ENCODE measurements at places on chromosomes 12 and 14.

GRCh38 chr12:42744539-42745182 lies 155.1 kb upstream of the PRICKLE1 start:
- DNase-seq: no peak

- DNase-seq: no peak
Observed at GRCh38 chr14:22830443-22831010, 840 bp downstream of the MRPL52 start.

- DNase-seq: peak; percentile 64
Observed at GRCh38 chr14:103123634-103124500, 606 bp downstream of the TNFAIP2 start.

GRCh38 chr14:63454863-63455622 lies 88.1 kb downstream of the PPP2R5E start:
- no peak for DNase-seq

- no peak for DNase-seq
Observed at GRCh38 chr14:29857551-29857950, 70.1 kb downstream of the PRKD1 start.

DNA sequence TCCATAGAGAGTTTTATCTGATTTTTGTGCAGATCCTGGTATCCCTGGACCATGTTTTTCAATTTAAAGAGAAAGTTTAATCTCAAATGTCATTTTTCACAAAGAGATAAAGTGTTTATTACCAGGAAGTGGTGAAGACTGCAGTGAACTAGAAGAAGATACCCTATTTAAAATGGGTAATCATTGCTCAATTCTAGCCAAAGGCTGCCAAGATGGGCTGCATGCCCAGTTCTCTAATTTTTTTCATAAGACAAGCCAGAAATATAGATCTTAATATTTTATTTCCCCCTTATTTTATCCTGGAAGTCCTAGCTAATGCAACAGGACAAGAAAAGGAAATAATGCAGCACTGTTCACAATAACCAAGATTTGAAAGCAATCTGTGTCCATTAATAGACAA lies 343.5 kb downstream of the PCNX1 start:
- DNase-seq: no peak

DNA sequence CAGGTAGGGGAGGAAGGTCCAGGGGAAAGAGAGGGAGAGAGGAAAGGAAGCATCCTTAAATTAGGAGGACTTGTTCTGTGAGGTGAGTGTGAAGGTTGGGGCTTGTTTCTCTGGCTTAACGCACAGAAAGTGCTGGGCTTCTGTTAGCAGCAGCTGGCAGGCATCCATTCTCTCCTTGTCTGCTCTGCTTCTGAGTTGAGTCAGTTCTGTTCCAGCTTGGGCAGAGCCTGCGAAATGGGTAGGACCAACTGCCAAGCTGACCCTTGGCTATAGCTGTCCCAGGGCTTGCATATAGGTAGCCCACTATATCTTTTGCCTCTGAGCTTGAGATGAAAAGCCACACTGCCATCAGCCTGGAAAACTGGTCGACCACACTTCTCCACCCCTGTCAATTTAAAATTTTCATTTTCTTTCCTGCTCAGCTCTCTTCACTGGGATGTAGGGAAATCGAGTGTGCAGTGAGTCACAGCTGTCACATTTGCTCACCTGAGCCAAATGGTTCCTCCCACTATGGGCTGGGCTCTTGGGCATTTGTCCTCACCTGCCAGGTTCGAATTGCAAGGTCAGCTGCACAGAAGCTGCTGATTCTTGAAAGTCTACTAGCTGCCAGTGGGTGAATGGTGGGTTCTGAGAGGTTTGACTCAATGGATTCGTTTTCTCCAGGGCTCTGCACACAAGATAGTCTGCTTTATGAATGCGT lies 256.4 kb upstream of the PWP1 start:
- no peak for DNase-seq

GRCh38 chr14:24996930-24997725 lies 52.8 kb downstream of the STXBP6 start:
- no peak for DNase-seq

- DNase-seq: no peak
Observed at GRCh38 chr14:20667957-20668356, 16.4 kb upstream of the RNASE4 start.

DNA sequence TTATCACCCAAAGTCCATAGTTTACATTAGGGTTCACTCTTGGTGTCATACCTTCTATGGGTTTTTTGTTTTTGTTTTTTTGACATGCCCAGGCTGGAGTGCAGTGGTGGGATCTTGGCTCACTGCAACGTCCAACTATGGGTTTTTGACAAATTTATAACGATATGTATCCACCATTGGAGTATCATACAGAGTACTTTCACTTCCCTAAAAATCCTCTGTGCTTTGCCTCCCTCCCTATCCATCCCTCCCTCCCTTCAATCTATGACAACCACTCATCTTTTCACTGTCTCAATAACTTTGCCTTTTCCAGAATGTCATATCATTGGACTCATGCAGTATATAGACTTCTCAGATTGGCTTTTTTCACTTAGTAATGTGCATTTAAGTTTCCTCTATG lies 139.0 kb upstream of the CCDC198 start:
- DNase-seq: no peak

DNA sequence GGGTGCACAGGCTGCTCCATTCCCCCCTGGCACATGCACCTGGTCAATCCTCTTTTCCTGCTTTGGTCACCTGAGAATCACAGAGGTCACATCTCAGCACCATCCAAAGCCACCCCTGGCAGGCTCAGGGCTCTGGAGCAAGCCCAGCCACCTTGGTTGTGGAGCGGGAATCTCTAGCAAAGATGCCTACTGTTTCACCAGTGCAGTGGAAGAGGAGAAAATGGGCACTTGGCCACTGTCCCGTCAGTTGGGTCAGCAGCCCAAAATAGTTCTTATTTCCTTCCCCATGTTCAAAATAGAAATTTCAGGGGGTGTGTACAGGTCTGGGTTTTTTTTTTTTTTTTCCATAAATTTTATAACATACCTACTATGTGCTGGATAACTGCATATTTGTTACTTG lies 18.3 kb downstream of the RTL1 start:
- no peak for DNase-seq

DNA sequence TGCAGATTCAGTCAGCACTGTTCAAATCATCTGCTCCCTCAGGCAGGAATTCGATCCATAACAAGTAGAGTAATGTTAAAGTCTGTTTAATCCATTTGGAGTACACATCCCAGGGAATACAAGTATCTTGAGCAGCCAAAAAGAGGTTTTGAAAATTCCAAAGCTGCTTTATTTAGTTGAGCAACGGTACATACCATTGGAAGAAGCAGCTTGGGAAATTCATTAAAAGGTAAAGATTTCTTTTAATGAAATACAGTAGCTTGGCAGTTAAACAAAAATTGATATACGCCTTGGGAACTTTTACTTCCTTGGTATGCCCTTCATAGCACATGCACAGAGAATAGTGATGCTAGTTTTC lies 153.8 kb downstream of the LRIG3 start:
- no peak for DNase-seq

DNA sequence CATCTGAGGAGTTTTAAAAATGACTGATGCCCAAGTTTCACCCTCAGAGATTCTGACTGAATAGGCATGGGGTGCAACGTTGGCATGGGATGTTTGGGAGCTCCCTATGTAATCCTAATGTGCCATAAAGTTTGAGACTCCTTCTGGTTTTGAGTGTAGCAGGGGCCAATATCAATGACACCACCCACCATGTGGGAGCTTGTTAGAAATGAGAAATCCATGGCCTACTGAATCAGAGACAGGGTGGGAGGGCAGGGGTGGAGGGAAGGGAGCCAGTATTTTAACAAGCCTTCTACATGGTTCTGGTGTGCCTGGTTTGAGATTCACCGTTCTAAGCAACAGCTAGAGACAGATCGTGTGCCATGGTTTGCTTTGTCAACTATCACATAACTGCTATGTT lies 46.1 kb downstream of the VCPKMT start:
- DNase-seq: no peak

GRCh38 chr12:128258866-128259555 lies 8.0 kb upstream of the TMEM132C start:
- no peak for DNase-seq

GRCh38 chr14:93936245-93936644 lies 9.1 kb downstream of the FAM181A start:
- DNase-seq: no peak

- no peak for DNase-seq
Observed at GRCh38 chr14:65927931-65928356, 515.4 kb downstream of the FUT8 start.

DNA sequence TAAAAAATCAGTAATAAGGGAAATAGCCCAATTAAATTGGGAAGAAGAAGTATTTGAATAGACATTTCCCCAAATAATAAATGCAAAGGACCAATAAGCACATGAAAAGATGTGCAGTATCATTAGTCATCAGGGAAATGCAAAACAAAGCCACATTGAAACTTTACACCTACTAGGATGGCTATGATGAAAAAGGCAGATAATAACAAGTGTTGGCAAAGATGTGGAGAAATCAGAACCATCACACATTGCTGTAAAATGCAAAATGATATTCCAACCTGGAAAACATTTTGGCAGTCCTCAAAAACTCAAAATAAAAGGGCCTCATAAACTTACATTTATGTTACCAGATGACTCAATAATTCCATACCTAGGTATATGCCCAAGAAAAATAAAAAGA lies 131.1 kb upstream of the G2E3 start:
- no peak for DNase-seq

DNA sequence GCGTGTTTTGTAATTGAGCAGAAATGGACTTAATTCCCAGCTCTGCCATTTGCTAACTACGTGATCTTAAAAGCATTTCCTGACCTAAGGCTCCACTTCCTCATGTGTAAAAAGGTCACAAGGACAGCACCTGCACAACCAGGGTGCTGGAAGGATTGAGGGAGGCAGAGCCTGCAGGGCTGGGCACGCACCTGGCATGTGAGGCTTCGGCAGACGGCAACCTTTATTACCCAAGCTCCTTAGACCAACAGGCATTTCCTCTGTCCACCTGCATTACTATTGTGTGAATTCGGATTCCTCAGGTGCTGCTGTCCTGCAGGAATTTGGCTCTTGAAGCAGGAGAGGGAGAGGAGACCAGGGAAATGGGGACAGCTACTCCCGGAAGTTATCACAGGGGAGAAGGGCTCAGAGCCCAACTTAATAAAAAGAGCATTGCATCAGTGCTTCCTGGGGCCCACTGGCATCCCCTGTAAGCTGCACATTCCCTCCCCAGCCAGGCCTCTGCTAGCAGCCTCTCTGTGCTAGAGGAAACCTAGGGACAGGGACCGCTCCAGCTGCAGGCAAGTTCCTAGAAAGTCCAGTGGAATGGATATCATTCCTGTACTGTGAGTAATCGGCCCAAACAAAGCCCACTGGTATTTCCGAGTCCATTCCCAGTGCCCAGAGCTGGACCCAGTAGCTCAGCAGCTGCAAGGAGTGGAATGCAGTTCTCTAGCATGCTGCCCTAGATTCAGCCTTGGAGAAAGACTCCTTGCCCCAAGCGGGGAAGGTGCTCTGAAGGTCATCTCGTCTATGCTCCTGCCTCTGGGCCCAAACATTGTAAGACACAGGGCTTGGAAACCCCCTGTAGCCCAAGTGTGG lies 157.1 kb upstream of the CCND2 start:
- DNase-seq: no peak

GRCh38 chr12:116959198-116959460 lies 48.4 kb downstream of the FBXW8 start:
- DNase-seq: no peak

DNA sequence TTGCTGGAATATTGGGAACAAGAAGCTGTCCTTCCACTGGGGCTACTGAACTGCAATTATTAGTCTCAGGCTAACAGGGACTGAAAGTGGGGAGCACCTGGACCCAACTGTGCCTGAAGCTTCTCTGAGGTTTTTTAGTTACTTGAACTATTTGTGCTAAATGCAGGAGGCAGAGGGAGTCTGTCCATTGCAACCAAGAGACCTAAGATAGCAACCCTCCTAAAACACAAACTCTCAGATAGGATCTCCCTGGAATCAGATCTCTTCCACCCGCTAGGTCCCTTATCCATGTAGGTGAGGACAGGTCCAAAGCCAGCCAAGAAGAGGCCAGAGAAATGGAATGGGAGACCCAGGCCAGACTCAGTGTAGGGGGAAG lies 58.1 kb downstream of the NCOR2 start:
- DNase-seq: no peak

DNA sequence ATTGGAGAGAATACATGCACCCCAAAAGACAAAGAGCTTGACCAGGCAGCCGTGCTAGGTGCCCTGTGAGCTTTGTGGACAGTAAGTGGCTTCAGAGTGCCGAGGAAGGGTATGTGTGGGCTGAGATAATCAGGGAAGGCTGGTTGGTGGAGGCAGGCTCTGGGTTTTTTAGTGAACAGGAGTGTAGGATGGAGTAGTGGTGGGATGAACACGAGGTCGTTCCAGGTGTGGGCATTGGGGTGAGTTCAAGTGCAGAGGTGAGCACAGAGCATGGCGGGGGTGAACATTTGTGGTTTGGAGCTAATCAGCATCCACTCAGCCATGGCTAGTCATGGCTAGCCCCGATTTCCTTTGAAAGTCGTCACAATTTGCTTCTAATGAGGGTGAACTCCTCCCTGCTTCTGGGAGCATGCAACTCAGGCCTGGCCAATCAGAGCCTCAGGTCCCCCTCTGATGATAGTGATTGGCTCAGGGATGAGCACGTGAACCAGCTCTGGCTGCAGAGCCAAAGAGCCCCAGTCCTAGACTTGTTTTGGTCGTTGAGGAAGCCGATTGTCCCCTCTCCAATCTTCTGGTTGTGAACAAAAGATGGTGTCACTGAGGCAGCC lies 40.7 kb upstream of the TCL1B start:
- DNase-seq: no peak

DNA sequence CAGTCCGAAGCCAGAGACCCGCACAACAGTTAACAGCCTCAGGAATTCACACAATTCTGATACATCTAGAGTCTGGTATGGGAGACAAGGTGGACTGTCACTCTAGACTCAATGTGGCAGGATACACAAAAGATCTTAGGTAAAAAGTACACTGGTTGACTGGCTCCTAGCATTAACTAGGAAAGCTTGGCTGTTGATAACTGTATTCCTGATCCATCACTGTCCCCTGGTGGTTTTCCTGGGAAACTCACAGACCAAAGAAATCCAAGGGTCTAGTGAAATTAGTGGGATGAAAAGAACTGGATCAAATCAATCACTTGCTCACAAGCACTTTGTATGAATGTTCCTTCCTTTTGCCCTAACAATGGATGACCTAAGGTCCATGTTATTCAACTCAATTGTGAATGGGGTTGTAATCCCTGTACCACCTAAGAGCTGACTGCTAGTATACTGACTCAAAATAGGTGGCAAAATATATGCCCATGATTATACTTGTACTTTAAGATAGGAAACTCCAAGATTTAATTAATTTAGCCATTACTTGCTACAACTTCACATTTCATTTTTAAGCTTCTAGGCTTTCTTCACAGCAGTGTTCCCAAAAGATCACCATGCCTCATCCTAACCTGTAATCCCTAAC lies 14.0 kb downstream of the NPC2 start:
- DNase-seq: no peak

DNA sequence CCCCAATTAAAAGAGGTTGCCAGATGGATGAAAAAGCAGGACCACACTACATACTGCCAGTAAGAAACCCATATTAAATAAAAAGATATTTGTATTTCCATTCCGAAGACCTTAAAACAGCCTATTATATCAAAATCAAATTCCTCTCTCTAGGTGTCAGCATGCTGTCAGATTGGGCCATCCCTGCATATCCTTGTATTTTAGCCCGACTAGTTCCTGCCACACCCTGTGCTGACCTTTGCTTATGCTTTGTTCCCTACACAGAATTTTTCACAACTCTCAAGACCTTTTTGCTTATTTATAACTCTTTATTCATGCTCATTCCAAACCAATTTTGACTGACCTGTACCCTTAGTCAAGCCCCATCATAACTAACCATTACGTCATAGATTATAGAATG lies 12.8 kb downstream of the GSKIP start:
- no peak for DNase-seq

GRCh38 chr12:95942101-95942523 lies 302 bp downstream of the CCDC38 start:
- no peak for DNase-seq

- no peak for DNase-seq
Observed at GRCh38 chr12:19997656-19998400, 370.5 kb upstream of the PDE3A start.

All from uterus (tissue), 4 donors.